ENCODE measurements at places on chromosomes 1 and 21.

DNA sequence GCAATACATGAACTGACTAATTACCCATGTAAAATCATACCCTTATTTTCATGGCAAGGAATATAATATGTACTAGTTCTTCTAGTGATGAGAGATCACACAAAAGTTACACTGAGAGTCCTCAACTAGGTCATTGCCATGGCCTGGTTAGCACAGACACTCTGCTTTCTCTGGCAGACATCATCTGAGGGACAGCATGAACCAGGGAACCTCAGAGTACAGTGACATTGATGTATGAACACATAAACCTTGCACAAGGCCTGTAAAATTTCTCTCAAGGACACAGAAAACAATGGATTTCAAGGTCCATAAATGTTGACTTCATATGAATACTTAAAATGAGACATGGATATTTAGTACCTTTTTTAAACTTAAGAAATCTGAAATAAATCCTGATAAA lies 108.8 kb upstream of the MAGI3 start:
- DNase-seq, result no peak

DNA sequence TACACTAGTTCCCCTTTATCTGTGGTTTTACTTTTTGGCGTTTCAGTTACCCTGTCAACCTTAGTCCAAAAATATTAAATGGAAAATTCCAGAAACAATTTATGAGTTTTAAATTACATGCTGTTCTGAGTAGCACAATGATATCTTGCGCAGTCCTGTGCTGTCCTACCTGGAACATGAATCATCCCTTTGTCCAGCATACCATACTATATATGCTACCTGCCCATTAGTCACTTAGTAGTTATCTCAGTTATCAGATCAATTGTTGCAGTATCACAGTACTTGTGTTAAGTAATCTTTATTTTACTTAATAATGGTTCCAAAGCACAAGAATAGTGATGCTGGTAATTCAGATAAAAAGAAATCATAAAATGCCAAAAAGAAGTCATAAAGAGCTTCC lies 52.7 kb downstream of the AGBL4 start:
- DNase-seq, result no peak

DNA sequence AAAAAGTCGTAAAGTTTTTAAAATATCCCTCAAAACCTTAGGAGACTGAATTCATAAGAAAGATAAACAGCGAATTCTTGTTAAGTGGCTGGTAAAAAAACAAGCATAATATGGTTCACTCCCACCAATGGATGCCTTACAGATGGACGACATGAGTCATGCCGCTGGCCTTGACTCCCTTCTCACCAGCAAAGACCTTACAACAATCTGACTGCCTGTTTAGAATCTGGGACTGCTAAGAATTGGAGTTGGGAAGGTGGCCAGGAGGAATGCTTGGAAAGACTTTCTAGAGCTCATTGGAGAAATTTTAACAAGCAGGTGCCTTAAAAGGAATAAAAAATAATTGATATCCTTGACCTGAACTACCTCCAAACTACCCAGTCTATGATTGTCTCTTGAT lies 206.9 kb upstream of the FMN2 start:
- no peak for DNase-seq

GRCh38 chr1:87977145-87977544 lies 648.5 kb downstream of the LMO4 start:
- no peak for DNase-seq

- DNase-seq, result peak; percentile 44
Measured at GRCh38 chr1:233368106-233368788, 40.7 kb downstream of the MAP3K21 start.

GRCh38 chr1:232893481-232894313 lies 56.7 kb upstream of the NTPCR start:
- DNase-seq, result no peak

DNA sequence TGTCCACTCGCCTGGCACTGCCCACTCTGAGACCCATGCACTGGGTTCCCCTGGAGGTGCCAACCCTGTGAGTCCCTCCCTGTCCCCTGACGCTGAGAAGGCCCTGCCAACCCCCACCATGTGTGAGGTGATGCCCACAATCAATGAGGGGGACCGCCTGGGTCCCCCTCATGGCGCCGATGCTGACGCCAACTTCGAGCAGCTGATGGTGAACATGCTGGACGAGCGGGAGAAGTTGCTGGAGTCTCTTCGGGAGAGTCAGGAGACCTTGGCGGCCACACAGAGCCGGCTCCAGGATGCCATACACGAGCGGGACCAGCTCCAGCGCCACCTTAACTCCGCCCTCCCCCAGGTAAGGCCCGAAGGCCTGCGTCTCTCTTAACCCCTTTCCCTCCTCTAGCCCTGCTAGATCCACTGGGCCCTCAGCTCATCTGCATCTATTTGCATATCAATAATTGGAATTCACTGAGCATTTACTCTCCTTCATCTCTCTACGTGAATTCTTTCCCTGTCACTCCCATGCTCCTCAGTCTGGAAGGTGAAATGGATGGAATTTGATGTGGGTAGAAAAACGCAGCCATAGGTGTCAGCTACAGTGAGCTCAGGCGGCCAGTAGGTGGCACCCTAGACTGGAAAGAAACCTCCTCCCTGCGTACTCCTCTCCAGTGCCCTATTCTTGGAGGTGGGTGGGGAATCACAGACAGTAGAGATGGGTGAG lies 12.8 kb downstream of the PPFIA4 start:
- DNase-seq, result peak; percentile 89

GRCh38 chr21:37412603-37413360 lies 46.2 kb downstream of the DYRK1A start:
- peak; percentile 66 for DNase-seq

DNA sequence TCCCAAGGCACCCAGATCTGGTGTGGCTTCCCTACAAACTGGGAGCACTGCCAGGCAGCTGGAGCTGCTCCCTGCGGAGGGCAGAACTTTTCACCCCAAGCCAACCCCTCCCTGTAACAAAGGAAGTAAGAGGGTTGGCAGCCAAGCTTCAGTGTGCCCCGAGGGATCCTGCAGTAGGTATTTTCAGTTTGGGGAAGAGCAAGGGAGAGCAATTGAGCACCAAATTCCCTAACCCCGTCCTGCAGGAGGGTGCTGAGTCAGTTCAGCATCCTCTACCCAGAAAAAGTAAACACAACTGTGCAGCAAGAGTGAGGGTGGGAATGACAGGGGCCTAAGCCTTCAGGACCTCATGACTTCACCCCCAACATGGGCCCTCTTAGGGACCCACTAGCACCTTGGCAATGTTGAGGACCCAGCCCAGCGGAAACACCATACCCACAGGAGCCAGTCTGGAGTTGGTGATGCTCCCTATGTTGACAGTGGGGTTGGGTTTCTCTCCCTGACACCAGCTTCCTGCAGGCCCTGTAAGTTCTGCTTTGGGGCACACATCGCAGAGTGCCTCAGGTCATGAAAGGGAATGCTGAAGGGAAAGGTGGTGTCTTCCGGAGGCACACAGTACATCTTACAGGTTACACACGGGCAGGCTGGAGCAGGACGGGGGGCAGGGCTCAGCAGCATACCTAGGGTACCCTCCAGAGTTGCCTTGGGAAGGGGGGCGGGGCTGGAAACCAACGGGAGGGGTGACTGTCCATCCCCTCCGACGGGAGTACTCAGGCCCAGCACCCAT lies 14.8 kb downstream of the SH3BP5L start:
- DNase-seq, result peak; percentile 48

- DNase-seq, result peak; percentile 16
Measured at GRCh38 chr1:103788377-103788776, 38.7 kb downstream of the AMY1C start.

DNA sequence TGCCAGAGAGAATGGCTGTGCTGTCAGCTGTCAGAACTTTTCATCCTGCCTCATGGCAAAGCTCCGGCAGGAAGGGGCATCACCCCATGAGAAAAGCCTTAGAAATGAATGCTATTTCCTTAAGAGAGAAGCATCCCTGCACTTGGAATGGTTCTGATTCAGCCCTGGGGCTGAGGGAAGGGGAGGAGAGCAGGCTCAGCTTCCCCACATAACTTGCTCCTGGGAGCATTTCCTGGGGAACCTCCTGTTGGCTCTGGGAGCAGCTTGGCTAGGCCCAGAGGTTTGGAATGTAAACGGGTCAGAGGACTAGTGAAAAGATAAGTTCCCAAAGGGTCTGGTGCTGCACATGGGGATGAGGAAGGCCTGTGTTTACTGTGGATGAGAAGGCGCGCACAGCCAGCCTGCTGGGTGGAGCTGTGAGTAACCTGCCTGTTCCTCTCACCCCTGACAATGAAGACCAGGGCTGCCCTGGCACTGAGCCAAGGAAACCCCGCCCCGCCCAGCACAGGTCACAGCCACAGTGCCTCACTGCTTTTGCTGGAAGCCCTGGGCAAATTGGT lies 5.0 kb downstream of the PRELP start:
- DNase-seq, result peak; percentile 91

GRCh38 chr1:244097523-244098405 lies 46.7 kb downstream of the ZBTB18 start:
- DNase-seq, result peak; percentile 42
